CD4-positive, alpha-beta T cell treated with Interleukin-6 at 100 ng/mL for 8 hours (primary cell): ENCODE measurements at places on chromosomes 6 and 20.

DNA sequence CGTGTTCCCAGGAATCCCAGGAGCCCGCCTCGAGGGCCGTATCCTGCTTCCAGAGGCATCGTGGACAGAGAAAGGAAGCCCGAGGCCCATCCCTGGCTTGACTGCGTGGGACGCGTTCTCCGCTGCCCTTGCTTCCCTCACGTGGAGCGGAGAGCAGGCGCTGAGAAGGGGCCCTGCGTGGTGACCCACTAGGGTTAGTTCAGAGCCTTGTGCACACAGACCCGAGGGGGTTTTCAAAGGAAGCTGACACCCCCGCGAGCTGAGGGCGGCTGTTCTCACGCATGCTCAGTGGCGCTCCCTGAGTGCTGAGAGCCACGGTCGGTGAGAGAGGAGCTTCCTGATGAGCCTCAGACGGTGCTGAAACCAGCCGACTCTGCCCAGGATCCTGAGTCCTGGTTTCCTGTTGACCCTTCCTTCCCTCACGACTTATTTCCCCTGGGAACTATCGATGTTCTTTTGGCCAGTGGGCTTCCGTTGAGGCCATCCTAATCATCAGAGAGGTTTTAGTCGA lies 28.9 kb upstream of the CCR6 start:
- peak; percentile 76 for DNase-seq

DNA sequence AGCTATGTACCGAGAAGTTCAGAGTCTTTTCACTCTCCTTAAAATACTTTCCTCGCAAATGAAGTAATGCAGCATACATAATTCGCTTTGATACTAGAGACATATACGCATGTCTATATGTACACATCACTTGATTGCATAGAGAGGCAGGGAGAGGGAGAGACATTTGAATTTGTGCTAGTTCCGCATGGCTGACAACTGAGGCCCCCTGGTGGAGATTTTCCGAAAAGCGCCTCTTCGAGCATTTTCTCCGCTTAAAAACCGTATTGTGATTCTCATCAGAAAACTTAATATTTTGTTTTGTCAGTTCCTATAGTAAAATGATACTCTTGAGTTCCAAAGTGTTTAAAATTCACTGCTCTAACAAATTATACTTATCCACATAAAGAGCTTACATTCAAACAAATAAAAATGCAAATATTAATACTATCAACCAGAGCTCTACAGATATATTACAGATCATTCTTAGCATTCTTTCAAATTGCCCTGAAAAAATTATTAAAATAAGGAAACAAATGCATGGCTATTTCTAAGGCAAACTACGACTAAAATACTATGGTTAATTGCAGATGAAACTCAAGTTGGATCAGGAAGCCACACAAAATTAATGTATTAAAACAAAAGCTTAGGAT lies 637 bp downstream of the MYLK4 start:
- peak; percentile 60 for DNase-seq

- no peak for DNase-seq
Observed at GRCh38 chr6:125101128-125101527, 52.4 kb upstream of the TPD52L1 start.

GRCh38 chr6:154125421-154125820 lies 86.4 kb downstream of the OPRM1 start:
- DNase-seq, result no peak

- no peak for DNase-seq
Observed at GRCh38 chr20:45157962-45158361, 16.7 kb upstream of the PI3 start.

GRCh38 chr6:153125032-153125431 lies 6.0 kb downstream of the RGS17 start:
- no peak for DNase-seq

GRCh38 chr6:157281570-157281969 lies 41.7 kb downstream of the TMEM242 start:
- no peak for DNase-seq

GRCh38 chr20:44296011-44296410 lies 15.0 kb downstream of the FITM2 start:
- no peak for DNase-seq

GRCh38 chr6:147287869-147288271 lies 83.7 kb downstream of the STXBP5 start:
- no peak for DNase-seq

DNA sequence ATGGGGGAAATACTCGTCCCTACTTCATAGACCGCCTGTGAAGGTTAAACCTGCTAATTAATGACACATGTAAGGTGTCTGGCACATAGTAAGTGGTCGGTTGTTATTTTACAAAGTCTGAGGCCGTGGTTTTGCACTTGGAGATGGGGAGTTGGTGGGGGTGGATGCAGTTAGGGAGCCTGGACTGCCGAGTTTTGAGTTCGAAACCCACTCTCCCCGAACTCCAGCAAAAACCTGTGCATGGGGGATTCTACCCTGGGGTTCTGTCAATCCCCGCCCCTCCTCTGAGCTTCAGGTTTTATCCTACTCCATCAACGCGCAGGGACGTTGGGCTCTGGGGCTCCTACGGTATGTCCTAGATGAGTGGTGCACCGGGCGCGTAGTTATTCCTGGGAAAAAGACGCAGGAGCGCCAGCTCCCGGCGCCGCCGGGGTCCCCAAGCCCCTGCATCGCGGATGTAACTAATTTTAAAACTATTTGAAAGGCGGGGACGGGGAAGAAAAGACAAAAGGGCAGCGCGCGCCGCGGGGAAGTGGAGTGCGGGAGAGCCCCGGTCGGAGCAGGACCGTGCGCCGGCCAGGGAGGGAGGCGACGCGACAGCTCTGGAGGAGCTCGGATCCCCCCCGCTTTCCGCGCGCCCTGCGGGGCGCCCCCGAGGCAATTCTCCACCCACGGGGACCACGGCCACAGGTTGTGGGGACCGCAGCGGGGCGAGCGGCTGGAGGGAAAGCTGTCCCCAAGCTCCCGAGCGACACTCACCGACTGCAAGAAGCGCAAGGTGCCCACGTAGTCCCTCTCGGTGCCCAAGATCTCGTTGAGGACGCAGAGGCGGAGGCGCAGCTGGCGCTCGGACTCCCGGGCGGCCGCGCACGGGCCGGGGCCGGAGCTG lies 672 bp downstream of the PREX1 start:
- no peak for DNase-seq

GRCh38 chr20:50037123-50037522 lies 54.3 kb downstream of the SNAI1 start:
- DNase-seq, result no peak

GRCh38 chr20:50470264-50470858 lies 39.8 kb upstream of the PTPN1 start:
- no peak for DNase-seq

DNA sequence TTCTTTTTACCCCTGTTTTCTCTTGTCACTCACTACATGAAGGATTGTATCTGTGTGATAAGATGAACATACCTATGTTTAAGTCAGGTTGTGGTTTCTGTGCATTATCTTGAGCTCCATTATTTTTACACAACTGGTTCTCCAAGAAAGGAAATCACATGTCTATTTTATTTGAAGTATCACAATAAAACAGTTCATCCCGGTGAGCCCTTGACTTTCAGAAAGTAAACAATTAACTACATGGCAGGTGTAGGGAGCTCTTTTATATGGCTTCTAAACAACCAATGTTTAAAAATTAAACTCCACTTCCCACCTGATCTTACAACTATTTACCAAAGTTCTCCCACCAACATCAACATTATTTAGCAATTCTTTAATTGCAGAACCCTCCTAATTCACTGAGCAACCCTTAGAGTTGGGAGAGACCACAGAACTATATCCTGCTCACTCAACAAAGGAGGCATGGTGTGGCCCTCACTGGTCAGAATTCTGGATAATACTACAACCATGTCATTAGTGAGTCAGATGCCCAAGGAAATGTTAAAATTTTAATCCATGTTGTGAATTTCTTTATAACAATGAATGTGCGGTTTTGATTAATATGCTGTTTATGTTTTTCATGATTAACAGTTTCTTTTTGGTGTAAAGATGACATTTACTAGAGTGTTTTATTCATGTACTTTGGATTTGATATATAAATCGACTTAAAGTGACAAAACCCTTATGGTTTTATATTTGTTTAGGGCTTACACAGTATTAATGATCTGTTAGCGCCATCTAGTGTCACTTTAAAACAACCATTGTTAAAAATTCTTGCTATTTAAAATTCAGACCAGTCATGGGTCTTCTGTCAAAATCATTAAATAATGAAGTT lies 50.0 kb upstream of the SCGN start:
- peak; percentile 15 for DNase-seq

- DNase-seq, result no peak
Observed at GRCh38 chr6:43125119-43125518, 46.0 kb upstream of the SRF start.

- DNase-seq, result no peak
Observed at GRCh38 chr6:89830170-89830809, 610 bp downstream of the CASP8AP2 start.

GRCh38 chr20:14415467-14415866 lies 78.1 kb upstream of the FLRT3 start:
- DNase-seq, result no peak

DNA sequence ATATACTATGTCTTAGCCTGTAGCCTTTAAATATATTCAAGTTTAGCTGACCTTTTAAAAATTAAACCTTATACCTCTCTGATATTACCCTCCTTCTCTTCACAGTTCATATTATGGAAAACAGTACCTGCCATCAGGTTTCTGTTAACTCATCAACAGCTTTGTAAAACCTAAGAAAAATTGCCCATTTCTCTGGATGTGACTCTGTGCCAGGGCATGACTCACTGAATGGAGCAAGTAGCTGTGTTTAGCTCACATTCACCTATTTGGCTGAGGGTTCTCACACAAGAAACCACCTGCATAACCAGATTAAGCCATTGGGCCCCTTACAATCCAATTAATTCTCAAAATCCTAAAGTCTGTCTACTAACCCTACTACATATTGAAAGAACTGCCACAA lies 678.8 kb upstream of the MARCKS start:
- no peak for DNase-seq

DNA sequence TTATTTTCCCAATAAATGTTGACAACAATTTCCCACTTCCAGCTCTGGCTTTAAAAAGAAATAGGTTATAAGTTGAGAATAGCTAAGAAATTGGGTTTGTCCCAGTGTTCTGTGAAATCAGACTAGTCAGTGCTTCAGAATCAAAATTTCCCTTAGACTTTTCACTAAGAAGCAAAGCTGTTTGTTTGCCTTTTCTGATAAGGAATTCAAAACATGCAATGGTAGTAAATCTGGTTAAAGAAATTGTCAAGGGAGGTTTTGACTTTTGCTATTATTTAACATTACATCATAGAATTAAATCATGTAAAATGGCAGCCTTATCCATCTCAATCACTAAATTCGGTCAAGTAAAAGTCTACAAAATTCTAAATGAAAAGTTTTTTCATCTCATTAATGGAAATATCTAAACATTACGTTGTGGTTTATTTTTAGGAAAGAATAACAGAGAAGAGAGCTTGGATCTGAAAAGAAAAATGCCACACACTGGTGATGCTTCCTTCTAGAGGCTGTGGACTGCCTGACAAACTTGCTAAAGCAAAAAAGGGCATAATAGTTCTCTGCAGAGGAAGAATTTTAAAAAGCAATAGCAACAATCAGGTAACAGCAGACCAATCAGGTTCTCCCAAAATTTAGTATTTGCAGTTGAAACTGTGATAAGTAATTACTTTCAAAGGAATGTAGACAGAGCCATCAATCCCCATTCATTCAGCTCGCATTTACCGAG lies 36.4 kb downstream of the PLAGL1 start:
- no peak for DNase-seq

GRCh38 chr6:22899426-22899825 lies 330.1 kb downstream of the HDGFL1 start:
- no peak for DNase-seq

GRCh38 chr6:109434456-109434855 lies 6.0 kb downstream of the PPIL6 start:
- no peak for DNase-seq

DNA sequence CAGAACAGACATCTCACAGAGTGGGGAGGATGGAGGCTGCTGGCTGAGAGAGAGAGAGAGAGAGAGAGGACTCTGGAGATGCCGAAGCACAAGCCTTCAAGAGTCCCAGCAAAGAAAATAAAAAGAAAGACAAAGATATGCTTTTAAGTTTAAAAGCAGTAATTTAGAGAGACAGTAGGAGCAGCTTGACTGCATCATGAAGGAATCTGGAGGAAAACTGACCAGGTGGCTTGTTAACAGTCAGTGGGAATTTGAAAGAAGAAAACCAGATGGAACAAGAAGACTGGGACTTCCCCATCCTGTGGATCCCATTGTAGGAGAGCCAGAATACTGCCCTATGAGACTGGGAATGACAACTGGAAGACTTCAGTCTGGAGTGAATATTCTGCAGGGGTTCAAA lies 46.3 kb upstream of the PLN start:
- DNase-seq, result no peak

GRCh38 chr6:30687659-30688431 lies 1.4 kb upstream of the PPP1R18 start:
- DNase-seq, result no peak

GRCh38 chr6:96196633-96197032 lies 180.9 kb downstream of the FUT9 start:
- no peak for DNase-seq

GRCh38 chr6:99092461-99092860 lies 144.7 kb upstream of the FBXL4 start:
- DNase-seq, result no peak

- DNase-seq, result no peak
Observed at GRCh38 chr6:30160785-30161531, at the start of gene TRIM10. Gene TRIM10, minus strand, starts transcription at chr6:30161211. Its CDS starts 353 bp downstream, at chr6:30160858.

DNA sequence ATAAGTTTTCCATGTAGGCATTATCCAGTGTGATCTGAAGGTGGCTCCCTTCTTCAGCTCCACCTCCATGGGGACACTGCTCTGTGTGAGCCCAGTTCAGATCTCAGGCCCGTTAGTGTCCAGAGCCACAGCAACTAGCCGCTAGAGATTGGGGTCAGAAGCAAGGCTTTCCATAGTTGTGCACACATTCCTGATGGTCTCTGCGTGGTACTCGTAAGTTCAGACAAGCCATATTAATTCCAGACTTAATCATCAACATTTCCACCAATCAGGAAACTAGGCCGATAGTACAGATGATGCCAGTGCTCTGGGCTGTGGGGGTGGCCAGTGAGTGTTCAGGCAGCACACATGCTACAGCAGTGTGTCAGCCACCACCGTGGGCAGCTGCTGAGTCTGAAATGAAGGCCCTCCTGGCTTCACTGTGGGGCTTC lies 17.5 kb upstream of the SYNCRIP start:
- DNase-seq, result no peak

DNA sequence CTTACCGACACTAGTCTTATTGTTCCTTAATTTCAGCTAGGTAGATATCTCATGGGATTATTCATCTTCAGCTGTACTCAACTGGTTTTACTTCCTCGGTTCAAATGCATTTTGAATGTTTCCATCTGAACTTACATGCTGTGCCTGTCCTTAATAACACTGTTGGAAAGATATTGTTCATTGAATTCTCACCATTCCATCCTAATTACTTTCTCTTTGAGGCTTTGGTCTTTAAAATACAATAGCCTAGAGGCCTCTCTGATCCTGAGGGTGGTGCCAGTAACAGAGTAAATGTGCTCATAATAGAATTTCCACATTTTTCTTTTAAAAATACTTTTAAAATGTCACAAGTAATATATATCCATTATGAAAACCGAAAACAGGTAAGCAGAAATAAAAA lies 54.0 kb downstream of the IL20RA start:
- DNase-seq, result no peak
